ENCODE measurements at places on chromosomes 4 and X. TPM values are rescaled to one million over a fixed set of nuclear protein-coding genes. Genes with fewer than 3 reads are reported as not detected.

DNA sequence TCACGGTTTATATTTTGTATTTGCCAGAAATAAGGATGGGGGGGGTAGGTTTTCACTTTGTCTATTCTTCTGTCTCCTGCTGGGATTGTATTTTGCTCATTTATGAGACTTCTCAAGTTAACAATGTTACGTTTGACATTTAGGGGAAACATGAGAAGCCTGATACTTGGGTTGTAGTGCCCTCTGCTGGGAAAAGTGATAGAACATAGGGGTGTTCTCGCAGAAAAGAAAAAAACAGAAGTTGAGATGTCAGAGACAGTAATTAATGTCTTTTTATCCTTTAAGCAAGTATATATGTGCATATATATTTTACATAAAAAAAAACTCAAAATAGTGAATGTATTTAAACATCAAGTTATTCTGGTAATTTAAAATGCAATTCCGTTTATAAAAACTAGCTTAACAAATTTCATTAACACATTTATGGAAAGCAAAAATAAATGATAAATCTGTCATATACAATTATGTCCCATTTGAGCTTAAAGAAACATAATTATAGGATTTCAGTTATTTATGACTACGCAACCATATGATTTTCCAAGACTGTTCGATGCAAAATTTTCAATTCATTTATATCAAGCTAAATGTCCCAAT, 46.0 kb upstream of the TMPRSS11F start:
- DNase-seq: peak; percentile 14

GRCh38 chrX:17552044-17552650, 177.1 kb downstream of the NHS start:
- no peak for DNase-seq

GRCh38 chr4:23015821-23016220, 323.1 kb downstream of the GBA3 start:
- no peak for DNase-seq

- peak; percentile 57 for DNase-seq
Observed at GRCh38 chr4:15003401-15003890, 1.2 kb downstream of the CPEB2 start.

DNA sequence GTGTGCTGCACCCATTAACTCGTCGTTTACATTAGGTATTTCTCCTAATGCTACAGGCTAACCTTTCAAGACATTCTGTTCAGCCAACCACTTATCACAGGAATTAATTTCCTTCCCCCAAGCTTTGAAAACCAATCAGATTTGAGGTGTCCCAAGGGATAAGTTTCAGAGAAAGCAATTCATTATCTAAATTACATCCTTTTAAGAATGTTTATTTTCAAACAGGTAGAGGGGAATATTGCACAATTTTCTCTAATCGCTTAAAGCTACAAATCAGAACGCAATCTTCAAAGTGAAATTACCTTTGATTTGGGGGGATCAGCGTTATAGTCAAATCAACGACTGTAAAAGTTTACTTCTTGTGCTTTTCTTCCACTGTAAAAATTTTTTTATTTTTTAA, 1.6 kb downstream of the CLOCK start:
- DNase-seq: no peak

GRCh38 chrX:71910986-71911730, 513 bp downstream of the NHSL2 start:
- peak; percentile 15 for DNase-seq

DNA sequence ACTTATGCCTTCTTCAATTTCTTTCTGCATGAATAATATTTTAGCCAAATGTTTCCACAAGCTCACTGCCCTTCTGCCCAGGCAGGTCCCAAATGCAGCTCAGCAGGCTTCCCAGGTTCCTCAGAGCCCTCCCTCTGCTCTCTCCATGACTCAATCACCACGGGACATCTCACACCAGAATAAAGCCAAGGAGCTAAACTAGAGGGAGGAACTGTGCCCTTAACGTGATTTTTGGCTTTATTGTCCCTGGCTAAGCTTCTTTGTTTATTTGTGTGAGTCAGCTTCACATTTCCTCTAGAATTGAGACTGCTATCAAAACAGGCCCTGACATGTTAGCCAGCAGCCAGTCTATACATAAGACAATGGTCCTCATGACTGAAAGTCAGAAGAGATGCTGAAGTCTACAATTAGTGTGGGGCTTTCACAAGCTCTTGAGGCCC, 186.4 kb upstream of the GALNT7 start:
- no peak for DNase-seq

DNA sequence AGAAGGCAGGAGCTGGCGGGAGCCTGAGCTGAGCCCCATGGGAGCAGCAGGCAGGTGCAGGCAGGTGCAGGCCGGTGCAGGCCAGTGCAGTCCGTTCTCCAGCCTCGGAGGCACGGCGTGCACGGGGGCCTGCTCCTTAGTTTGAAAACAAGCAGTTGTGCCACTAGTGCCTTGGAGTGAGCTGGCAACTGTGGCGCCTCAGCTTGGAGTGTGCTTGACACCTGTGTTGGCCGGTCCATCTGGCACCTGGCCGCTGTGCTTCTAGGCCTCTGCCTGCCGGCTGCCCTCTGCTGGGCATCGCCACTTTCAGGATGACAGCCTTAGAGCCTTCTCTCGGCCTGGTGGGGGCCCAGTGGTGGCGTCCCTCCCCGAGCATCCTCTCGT, 47.9 kb downstream of the RGS12 start:
- DNase-seq: no peak

- DNase-seq: no peak
Observed at GRCh38 chrX:18617407-18617750, 54.5 kb downstream of the RS1 start.

DNA sequence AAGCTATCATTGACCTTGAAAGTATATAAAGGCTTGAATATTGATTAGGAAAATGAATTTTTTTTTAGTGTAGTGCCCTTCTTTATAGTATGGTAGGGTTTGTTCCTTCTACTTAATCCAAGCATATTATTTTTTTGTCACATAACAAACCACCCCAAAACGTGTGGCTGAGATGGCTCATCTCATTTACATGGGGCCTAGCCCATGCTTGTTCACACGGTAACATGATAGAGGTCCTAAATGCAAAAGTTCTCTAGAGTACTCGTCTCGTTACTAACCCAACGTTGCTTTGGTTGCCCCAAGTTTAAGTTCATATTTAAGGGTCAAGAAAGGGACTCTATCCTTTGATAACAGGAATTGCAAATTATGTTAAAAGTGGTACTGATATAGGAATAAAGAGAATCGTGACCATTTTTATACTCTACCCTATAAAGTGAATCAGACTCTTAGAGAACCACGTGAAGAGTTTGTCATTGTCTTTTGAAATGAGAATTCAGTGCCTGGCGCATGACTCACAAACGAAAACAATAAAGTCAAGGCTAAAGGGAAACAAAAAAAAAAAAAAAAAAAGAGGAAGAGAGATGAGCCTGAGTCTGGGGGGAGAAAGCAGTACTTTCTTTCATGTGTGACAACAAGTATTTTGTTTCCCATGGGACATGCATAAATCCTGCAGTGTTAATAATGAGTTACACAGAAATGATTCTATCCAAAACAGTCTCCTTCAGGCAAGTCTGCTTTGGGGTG, 402.8 kb upstream of the NWD2 start:
- DNase-seq: no peak

GRCh38 chr4:153541456-153542096, 75.4 kb downstream of the TMEM131L start:
- DNase-seq: no peak

DNA sequence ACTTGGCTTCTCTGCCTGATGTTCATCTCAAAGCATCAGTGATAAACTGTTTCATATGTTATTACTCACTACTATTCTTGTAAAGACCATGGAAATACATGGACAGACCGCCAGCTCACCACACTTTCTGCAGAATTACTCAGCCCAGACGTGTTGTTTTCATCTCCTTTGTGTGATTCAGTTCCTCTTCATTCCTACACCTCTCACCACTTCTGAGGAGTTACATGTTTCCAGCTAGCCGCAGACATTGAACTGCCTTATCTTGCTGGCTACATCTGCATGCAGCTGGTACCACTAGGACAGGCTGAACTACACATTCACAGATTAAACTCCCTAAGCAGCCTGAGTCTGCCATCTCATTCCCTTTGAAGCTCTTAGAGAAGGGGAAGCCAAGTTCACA, 443.2 kb upstream of the FGF16 start:
- no peak for DNase-seq

GRCh38 chr4:123536225-123536624, 139.6 kb downstream of the SPRY1 start:
- DNase-seq: no peak

DNA sequence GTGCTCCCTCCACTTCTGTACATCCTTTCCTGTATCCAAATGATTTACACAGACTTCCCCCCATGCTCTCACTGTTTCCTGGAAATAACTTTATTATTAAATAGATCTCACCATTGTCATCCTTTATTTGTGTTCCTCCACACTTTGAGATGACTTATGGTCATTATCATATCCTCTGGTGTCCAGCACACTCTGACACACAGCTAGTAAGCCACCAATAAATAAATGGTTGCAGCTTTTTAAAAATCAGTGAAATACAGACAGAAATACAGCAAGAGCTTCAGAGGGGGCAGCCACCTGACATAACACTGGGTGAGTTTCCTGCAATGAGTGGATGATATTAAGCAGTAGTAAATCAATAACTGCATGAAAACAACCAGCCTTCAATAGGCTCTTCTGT, 2036.4 kb upstream of the AGA start:
- DNase-seq: no peak

GRCh38 chr4:125642645-125643044, 327.9 kb downstream of the FAT4 start:
- no peak for DNase-seq

RIPPLY1 gene
- total RNA-seq: not detected

VSIG4 gene
- total RNA-seq: 0.61 TPM

FTSJ1 gene
- 54.1 TPM for total RNA-seq

FRMPD4 gene
- not detected for total RNA-seq

DMRTC1B gene
- total RNA-seq: 0.36 TPM

Data from CD4-positive, alpha-beta memory T cell (primary cell).